ENCODE measurements at places on chromosomes 12 and 14.

DNA sequence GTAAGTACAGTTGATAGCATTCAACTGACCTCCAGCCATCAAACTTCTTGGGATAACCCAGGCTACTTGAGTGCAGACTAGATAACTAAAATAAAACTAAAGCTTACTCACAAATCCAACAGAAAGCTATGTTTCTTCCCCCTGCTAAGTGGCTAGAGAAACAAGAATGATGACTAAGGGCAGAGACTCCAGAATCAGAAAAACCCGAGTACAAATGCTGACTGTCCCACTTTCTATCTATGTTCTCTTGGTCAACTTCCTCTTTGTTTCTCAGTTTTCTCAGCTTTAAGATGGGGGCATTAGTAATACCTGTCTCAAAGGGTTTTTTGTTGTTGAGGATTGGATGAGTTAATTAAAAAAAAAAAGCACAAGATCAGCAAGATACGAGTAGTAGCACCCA is 6.1 kb upstream of the NUAK1 start:
- no peak for DNase-seq

- no peak for DNase-seq
Measured at GRCh38 chr12:49349266-49349665, 2.6 kb downstream of the DNAJC22 start.

- no peak for DNase-seq
Measured at GRCh38 chr12:52333321-52333720, 12.1 kb upstream of the KRT83 start.

DNA sequence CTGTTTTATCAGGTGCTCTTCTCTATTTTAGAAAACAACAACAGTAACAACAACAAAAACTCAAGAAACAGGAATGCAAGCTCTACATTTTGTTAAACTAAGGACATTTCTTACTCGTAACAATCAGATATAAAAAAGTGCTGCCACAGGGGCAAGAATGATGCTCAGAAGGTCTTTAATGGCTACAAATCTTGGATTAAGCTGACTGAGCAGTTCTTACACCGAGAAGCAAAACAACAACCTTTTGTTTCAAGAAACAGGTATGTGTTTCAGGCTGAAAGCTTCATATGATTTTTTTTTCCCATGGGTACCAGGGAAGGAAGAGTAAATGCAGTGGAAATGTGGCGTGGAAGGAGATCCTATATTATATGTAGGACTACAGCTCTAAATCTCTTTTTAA is 786.8 kb upstream of the FBXO33 start:
- no peak for DNase-seq

- DNase-seq = no peak
Measured at GRCh38 chr14:63745858-63746425, 18.1 kb upstream of the SGPP1 start.

DNA sequence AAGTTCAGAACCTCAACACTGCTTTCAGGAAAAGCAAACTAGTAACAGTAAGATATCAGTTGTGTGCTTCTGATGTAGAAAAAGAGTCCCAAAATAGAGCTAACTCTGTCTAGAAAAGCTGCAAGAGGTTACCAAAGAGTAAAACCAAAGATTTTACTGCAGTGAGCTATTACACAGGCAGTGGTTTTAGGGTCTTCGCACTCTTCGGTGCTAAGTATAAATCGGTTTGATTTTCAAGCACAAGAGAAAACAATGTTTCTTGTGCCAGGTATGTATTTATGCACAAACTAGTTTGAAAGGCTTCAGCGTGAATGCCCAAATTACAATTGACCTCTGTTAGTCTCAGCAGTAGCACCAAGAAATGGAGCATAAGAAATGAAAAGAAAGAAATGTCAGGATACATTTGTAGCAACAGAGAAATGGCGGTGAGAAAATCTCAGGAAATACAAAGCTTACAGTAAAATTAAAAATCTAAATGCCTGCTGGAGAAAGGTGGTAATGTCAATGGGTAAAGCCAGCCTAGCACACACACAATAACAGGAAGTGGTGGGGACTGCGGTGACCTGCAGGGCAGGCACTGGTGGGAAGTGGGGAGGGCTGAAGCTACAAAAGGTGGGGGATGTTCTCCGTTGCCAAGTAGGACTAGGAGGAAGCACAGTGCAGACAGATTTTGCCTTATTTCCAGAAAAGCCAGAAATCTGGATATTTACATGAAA is 18.0 kb upstream of the DYRK2 start:
- DNase-seq = peak; percentile 14

DNA sequence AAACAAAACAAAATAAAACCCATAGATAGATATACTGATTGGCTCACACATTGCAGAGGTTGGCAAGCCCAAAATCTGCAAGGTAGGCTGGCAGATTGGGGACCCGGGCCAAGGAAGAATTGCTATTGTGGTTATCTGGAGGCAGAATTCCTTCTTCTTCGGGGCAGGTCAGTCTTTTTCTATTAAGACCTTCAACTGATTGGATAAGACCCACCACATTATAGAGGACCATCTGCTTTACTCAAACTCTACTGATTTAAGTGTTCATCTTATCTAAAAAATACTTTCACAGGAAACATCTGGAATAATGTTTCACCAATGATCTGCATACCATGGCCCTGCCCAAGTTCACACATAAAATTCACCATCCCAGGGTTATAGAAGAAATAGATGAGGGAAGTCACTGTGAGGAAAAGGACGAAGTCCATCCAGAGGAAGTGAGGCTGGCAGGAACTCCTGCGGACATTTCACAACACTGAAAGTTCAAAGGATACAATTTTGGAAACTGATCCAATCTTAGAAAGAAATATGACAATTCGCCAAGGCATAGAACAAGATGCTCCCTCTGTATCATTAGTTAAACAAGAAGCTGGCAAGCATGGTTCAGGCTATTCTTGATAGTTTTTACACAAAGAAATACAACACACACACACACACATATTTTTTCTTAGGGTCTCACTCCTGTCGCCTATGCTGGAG is 127.6 kb upstream of the MED13L start:
- DNase-seq = no peak

DNA sequence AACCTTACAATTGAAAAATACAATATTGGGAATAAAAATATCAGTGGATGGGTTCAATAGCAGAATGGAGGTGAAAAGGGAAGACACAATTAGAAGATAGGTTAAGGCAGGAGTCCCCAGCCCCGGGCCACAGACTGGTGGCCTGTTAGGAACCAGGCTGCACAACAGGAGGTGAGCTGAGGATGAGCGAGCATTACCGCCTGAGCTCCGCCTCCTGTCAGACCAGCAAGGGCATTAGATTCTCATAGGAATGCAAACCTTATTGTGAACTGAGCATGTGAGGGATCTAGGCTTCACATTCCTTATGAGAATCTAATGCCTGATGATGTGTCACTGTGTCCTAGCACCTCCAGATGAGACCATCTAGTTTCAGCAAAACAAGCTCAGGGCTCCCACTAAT is 27.3 kb upstream of the ST8SIA1 start:
- no peak for DNase-seq

DNA sequence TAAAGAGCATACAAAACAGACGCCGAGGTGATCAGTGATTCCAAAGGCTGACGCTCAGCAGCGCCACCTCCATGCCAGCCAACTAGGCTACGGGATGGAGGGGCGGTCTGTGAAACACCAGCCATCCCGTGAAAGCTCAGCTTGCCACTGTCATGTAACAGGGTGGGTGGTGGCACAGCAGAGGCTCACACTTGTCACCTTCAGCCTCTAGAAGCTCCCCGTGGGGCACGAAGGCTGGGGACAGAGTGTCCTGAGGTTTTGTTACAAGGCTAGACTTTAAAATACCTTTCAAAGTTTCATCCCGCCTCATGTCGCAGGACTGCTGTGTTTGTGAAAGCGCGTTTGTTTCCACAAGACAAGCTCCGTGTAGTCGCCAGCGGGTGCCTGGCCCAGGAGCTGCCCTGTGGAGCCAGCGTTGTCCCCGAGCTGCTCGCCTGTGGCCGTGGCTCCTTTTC is 20.7 kb downstream of the XRCC3 start:
- DNase-seq = no peak

- no peak for DNase-seq
Measured at GRCh38 chr12:124174451-124175348, 120.2 kb upstream of the RFLNA start.

Measured in SJCRH30 (cell line).